ENCODE measurements at places on chromosomes 13 and 19. TPM values are rescaled to one million over a fixed set of nuclear protein-coding genes. Genes with fewer than 3 reads are reported as not detected.
A peak's percentile ranks its signal among the peaks of the same experiment; 100 is the strongest.

The ZNF223 gene
- 1.6 TPM for total RNA-seq

GRCh38 chr19:39506944-39507714, 7.8 kb upstream of the SELENOV start:
- DNase-seq = no peak

DNA sequence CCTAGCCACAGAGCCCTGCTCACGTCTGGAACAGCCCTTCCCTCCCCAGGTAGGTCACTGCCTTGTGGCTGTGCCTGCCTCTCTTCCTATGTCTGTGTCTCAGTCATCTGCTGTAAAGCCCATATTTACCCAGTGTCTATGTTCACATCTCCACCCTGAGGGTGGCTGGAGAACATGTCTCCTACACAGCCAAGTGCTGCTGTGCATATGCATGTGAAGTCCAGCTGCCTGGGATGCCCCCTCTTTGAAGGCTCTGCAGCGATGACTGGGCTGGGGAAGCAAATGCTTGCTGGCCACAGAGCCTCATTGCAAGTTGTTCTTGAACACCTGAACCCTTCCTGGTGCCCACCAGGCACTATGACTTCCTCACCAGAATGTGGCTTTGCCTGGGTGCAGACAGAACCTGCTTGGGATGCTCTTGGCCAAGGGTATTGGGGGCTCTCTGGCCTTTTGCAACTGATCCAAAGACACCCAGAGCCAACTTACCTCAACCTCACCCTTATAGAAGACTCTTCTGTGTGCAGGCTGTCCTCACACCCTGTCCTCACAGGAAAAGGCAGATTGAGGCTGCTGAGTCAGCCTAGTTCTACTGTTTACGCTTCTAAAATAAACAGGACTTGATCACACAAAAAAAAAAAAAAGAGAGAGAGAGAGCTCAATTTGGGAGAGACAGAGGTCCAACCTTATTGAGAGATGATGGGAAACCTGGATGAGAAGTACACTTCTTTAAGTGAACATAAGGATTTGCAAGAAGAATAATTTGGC, 26.5 kb downstream of the MRPL57 start:
- no peak for DNase-seq

The ELSPBP1 gene
- total RNA-seq = not detected

DNA sequence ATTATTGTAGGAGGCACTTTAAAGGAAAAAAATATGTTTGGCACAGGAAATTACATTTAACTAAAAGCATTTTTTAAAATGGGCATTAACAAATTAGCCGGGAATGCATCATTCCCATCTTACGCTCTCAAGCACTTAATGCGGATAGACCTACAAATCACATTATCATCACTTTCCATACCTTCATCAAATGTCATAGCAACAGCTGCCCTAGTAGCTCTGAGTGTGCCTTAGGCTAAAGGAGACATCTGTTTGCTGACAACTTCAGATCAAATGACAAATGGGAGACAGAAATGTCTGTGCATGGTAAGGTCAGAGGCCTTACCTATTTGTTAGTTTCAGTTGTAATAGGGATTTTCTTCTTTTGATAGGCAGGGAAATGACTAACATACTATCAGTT, 773.2 kb upstream of the SLC10A2 start:
- no peak for DNase-seq

The FLT3LG gene
- 8.0 TPM for total RNA-seq

- no peak for DNase-seq
These were observed 3.4 kb downstream of the CACNG6 start for GRCh38 chr19:53994811-53995210.

GRCh38 chr13:35157143-35157755, 215.2 kb downstream of the NBEA start:
- DNase-seq = peak; percentile 26

The KDELR1 gene
- total RNA-seq = 179 TPM

GRCh38 chr19:55647732-55648584, at the start of gene CCDC106:
Gene CCDC106, plus strand, starts transcription at chr19:55648212. Its CDS starts 835 bp downstream, at chr19:55649047.
- DNase-seq = peak; percentile 69

DNA sequence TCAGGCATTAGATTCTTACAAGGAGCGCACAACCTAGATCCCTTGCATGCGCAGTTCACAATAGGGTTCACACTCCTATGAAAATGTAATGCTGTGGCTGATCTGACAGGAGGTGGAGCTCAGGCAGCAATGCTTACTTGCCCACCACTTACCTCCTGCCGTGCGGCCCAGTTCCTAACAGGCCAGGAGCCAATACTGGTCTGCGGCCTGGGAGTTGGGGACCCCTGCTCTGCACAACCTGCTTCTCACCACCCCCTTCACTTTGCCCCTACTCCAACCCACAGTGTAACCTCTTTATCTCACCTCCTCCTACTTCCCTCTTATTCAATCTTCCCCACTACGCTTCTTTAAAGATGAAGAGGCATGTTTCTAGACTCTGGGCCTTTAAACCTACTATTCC, 240.2 kb downstream of the RGCC start:
- DNase-seq = no peak

DNA sequence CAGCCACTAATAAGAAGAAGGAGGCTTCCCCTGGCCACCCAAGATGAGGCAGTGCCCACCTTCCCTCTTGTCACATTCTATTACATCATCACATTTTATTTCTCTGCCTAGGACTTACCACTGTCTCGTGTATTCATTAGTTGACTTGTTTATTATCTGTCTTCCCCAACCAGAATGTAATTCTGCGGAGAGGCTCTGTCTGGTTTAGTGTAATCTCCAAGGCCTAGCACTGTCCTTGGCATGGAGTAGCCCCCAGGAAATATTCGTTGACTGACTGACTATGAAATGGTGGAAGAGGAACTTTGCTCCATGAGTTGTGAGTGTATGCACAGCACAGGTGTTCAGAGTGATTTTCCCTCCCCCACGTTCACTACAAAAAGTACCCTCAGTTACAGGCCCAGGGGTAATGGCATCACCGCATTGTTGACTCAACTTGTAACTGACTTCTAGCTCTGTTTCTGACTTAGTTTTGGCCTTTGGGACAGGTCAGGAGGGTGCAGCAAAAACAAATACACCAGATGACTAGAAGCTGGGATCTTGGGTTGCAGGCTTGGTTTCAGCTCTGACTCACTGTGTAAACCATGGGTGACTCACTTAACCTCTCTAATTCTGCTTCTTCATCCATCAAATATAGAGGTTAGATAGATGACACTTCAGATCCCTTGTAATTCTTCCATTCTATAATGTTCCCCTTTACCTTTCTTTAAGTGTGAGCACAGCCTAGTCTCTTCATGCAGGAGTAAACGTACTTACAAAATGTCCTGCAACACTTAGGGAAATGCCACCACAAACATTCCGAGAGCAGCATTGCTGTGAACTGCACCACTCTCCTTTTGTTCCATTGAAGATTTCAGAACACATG, 229.7 kb downstream of the KCNRG start:
- DNase-seq = peak; percentile 40

- peak; percentile 72 for DNase-seq
These were observed 81.4 kb downstream of the IRS2 start for GRCh38 chr13:109704771-109705635.

The SOHLH2 gene
- total RNA-seq = 0.31 TPM

GRCh38 chr13:111179908-111180760, 65.0 kb downstream of the ARHGEF7 start:
- DNase-seq = no peak

The IGFL3 gene
- not detected for total RNA-seq

The SIRT2 gene
- total RNA-seq = 65.3 TPM

- DNase-seq = no peak
These were observed 40.9 kb downstream of the DEDD2 start for GRCh38 chr19:42176649-42176989.

DNA sequence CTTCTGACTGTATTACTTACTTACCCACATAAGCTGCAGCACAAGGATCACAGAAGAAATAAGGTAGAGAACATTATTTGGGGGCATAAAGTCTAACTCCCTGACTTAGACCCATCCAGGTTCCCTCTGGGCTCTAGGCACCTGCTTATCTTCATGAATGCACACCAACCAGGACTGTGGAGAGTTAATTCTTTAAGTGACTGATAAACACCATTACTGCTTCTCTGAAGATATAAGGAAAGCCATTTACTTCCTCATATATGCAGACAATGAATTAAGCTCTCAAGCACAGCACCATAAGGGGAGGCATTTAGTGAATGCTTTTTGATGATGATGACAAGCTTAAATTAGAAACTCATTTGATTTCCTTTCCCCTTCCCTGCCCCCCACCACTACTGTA, 22.5 kb downstream of the OBI1 start:
- DNase-seq = no peak

GRCh38 chr13:52452470-52452869, 2.0 kb upstream of the VPS36 start:
- DNase-seq = no peak

The FXYD1 gene
- 3.9 TPM for total RNA-seq

DNA sequence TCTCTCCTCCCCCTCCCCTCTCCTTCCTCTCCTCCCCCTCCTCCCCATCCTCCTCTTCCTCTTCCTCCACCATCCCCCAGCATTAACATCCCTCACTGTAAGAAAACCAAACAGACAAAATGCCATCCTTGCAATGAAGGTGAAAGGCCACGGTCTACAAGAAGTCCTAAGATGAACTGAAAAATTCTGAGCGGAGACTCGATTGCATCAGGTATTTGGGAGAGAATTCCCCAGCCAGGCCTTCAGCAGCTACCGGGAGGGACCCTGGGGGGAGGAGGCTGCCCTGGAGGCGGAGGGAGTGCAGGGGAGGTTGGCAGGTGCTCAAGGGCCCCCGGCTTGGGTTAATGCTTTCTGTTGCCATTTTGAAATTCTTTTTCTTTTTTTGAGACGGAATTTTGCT, 10.1 kb upstream of the TIMM44 start:
- no peak for DNase-seq

The TTC9B gene
- not detected for total RNA-seq

DNA sequence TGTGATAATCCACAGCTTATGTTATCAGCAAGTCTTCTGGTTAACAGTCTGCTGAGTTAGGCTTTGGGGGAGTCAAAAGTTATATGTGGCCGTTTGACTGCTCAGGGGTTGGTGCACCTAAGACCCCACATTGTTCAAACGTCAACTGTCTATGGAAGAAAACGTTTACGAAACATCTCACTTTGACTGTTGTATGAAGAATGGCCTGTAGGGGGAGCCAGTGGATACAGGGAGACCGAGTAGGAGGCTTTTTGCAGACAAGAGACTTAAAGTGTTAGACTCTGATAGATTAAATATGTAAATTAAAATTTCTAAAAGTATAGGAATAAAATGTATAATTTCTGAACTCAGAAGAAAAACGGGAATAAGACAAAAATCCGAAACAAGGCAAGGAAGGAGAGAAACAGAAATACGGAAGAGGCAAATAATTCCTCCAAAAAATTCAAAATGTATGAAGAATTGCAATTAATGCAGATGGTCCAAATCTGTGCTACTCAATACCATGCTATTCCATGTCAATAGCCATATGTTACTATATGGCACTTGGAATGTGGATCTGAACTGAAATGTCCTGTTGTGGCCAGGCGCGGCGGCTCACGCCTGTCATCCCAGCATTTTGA, 37.8 kb downstream of the TNFSF14 start:
- peak; percentile 80 for DNase-seq

- peak; percentile 79 for DNase-seq
These were observed 19.2 kb downstream of the GPX4 start for GRCh38 chr19:1122972-1123363.

- no peak for DNase-seq
These were observed 94.7 kb upstream of the PRR20A start for GRCh38 chr13:57045826-57046546.

DNA sequence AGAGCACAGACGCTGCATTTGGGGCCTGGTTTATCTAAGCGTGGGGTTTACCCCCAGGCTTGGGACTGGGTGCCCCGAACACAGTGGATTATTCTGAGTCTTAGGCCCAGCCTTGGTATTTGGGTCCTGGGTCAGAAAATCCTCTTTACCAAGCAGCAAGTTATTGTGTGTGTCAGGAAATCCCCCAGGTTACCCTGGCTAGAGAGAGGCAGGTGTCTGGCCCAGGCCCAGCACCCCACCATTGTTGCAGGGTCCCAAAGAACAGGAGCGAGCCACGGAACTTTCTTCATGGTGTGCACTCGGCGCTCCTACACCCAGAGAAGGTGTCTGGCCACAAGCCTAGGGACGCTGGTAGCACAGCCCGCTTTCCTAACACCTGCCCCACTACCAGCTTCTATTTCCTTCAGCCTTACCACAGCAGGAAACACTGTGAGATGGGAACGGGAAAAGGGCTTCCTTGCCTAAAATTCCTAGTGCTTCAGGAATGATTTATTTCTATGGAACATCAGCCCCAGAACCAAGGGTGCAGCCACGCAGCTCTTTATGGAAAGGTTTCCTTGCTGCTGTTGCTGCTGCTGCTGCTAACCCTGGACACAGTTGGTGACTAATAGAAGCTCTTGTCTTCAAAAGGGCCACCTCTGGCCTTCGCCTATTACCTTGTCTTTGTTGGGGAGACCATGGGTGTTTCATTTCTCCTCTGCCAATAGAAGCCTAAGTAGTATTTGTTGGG, 7.4 kb upstream of the CDX2 start:
- no peak for DNase-seq

- DNase-seq = peak; percentile 80
These were observed 7.1 kb downstream of the ARID3A start for GRCh38 chr19:932648-933552.

The SYDE1 gene
- 26.8 TPM for total RNA-seq

- no peak for DNase-seq
These were observed 331.1 kb upstream of the KLF12 start for GRCh38 chr13:74465271-74465670.

DNA sequence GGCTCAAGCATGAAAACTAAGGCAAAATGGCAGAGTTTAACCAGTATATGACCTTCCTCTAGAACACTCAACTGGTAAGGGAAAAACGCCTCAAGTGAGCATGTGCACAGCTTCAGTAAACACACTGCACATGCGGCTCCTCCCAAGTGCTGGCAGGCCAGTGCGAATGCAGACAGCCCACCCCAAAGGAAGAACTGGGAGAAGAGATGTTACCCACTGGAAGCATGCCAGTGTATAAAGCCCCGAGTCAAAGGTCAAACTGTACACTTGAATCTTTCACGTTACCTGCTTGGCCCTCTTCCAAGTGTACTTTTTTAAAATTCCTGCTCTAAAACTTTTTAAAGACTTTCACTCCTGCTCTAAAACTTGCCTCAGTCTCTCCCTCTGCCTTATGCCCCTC, 19.2 kb upstream of the RCBTB1 start:
- no peak for DNase-seq

GRCh38 chr19:46488551-46488950, 7.1 kb downstream of the PNMA8B start:
- no peak for DNase-seq

- DNase-seq = no peak
These were observed 79.5 kb upstream of the GJB6 start for GRCh38 chr13:20311596-20311995.

- DNase-seq = no peak
These were observed 23.8 kb upstream of the KLF12 start for GRCh38 chr13:74158028-74158427.

Measured in adrenal gland (tissue), 19 donors.